ENCODE measurements at places on chromosomes 5 and 9. TPM values are rescaled to one million over a fixed set of nuclear protein-coding genes. Genes with fewer than 3 reads are reported as not detected.

Gene FAM221B
- not detected for total RNA-seq

Gene PHF24
- total RNA-seq: not detected

Gene PGM5
- total RNA-seq: 108 TPM

Gene GPR150
- not detected for total RNA-seq

Gene KIF4B
- total RNA-seq: 0.38 TPM

Gene PDZD2
- 7.0 TPM for total RNA-seq

Gene TAF11L5
- total RNA-seq: not detected

Gene SH3RF2
- 0.88 TPM for total RNA-seq

Gene OBP2B
- not detected for total RNA-seq

Gene HAVCR2
- total RNA-seq: not detected

Gene AK1
- 30.6 TPM for total RNA-seq

Gene FOCAD
- 58.8 TPM for total RNA-seq

Gene CCDC192
- total RNA-seq: not detected

Gene MRPL41
- 48.6 TPM for total RNA-seq

Data from bladder microvascular endothelial cell (primary cell).